Left colon (tissue), 2 donors: ENCODE measurements at places on chromosomes 1 and 21. TPM values are rescaled to one million over a fixed set of nuclear protein-coding genes. Genes with fewer than 3 reads are reported as not detected.

DNA sequence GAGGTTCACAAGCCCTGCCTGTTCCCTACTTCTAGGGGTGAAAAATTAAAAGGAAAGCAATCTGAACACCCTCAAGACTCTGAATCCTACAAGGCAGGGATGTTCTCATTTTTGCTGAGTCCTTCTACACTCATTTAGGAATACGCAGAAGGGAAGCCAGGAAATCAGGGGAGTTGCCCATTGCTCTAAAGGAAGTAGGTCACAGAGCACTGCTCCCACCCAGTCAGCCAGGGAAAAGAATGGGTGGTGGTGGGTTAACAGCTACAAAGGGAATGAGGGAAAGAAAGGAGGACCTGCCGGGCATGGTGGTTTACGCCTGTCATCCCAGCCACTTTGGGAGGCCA is 2.4 kb upstream of the CTTNBP2NL start:
- no peak for DNase-seq

GRCh38 chr1:80214888-80215540 is 1208.5 kb upstream of the ADGRL4 start:
- no peak for DNase-seq

DNA sequence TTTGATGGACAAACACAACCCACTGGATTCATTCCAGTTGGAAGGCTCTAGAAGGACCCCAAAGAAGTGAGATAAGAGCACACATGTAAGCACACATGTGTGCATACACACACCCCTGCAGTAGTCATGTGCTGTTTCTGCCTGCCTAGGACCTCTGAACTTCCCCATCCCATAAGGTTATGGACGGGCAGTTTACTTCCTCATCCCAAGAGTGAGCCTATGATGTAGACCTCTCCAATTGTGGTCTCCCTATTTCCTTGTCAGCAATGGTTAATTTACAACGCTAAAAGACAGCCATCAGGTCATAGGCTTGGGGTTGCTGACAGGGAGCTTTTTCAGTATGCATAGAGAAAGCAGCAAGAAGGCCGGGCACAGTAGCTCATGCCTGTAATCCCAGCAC is 15.4 kb upstream of the ADAR start:
- DNase-seq: no peak

DNA sequence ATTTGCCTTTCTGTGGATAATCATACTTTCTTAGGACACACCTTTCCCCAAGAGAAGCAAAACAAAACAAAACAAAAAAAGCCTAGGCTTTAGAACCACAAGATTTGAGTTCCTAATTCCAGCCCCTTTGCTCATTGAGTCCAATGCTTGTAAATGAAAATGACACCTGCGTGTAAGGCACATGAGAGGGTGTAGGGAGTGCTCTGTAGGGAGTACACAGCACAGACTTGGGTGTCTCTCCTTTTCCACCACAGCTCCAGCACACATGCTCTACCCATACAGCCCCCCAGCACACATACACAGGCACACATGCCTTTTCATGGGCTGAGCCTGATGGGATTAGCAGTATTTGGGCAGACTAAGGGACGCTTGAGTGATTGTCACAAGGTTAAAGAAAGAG is 9.2 kb upstream of the NGF start:
- no peak for DNase-seq

DNA sequence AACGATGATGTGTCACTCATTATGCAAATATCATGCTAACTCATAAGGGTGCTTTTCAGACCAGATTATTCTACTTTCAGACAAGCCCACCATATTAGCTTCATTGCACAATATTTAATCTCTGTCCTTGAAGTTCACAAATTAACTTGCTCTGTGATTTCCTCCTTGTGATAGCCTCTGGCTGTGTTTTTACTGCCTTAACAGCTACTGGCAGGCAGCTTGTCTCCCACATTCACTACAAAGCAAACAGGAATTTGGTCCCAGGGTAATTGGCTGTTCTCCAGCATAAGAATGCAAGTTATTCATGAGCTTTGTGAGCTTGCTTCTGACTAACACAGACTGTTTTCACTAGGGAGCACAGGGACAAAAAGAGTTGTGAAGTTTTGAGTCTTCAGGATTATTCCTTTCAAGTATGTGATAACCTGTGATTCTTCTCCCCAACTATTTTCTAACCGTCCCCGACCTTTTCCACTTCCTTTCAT is 87.9 kb upstream of the HMCN1 start:
- peak; percentile 69 for DNase-seq

DNA sequence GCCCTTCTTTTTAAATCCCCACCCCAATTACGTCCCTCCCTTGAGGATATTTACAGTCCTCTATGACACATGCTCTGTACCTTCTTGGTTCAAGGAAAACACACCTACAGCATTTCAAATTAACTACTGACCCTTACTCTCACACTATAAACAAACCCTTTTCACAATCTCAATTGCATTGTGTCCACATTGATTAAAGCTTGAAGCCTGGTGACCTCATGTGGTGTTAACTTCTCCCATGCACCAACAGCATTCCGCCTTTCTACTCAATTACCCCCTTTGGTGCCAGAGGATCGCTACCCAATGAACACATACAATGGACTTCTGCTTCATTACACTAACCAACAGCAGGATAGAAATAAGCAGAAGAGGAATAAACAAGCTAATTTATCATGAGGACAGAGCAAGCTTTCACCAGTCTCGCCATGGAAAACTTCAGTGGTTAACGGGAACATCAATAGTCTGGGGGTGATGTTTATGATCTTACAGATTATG is 15.2 kb downstream of the WLS start:
- DNase-seq: no peak

DNA sequence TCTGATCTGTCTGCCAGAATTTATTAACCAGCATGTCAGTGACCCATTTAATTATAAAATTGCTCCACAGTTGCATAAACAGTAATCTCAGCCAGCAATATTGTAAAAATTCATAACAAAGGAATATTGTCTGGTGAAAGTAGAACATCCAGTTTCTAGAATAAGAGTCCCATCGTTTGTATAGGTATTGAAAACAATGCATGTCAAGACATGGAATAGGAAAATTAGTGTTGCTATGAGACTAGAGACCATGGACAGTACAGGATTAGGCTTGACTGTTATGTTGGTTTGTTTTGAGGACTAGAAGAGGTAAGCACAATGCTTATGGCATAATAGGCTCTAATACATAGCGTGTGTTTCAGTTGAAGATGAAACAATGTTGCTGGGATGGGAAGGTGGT is 37.1 kb downstream of the ATF6 start:
- DNase-seq: no peak

- no peak for DNase-seq
Measured at GRCh38 chr1:54091666-54092065, 38.3 kb downstream of the TCEANC2 start.

DNA sequence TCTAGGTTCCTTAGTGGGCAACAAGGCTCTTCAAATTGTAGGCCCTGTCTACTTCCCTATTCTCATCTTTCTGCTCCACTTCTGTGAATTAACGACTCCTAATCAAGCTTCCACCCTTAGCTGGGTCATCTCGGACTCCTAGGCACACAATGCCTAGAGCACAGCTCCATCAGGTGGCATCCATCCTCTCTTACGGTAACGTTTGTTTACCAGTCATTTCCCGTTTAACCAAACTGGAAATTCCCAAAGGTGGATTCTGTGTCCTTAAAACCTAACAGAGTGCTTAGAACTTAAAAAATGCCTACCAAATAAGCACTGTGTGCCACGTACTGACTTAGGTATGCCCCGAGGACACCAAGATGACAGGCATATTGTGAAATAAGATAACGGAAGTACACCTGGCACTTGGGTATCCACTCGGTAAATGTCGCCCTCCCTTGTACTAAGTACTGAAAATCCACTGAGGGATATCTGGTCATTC is 1.5 kb downstream of the PARP1 start:
- DNase-seq: no peak

- no peak for DNase-seq
Measured at GRCh38 chr1:154987326-154987725, 4.2 kb downstream of the FLAD1 start.

GRCh38 chr1:159092036-159092760 is 15.6 kb upstream of the AIM2 start:
- no peak for DNase-seq

GRCh38 chr1:27912429-27912828 is 22.4 kb upstream of the SMPDL3B start:
- no peak for DNase-seq

DNA sequence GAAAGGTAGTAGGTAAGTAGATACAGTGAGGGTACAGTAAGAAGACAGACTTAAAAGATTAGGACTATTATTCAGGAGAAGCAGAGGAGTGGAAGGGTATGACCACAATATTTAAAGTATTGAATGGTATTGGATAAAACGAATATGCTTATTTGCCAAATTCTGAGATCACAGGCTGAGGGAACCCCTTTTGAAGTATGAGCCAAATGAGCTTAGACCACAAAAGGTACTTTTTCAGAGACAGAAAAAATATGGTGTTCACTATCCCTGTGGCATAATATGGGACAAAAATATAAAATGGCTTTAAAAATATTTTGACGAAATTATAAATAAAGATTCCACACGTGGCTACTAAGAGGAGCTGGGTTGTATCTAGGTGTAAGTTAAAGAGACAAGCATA is 880 bp upstream of the MTF2 start:
- no peak for DNase-seq

Gene FAM72C
- 0.17 TPM for total RNA-seq

Gene MTMR11
- 247 TPM for total RNA-seq

Gene L1TD1
- 6.9 TPM for total RNA-seq
